ENCODE measurements at places on chromosomes 4 and X. TPM values are rescaled to one million over a fixed set of nuclear protein-coding genes. Genes with fewer than 3 reads are reported as not detected.

CXorf49 gene
- not detected for total RNA-seq

AMELX gene
- not detected for total RNA-seq

ESX1 gene
- total RNA-seq = not detected

BMX gene
- total RNA-seq = 0.11 TPM

TMEM255A gene
- 0.54 TPM for total RNA-seq

SLC16A2 gene
- total RNA-seq = 18.6 TPM

GPM6B gene
- total RNA-seq = 3.5 TPM

UGT2B11 gene
- not detected for total RNA-seq

GPR173 gene
- total RNA-seq = 2.8 TPM

CD38 gene
- total RNA-seq = 0.11 TPM

MAGED4B gene
- 20.5 TPM for total RNA-seq

SCRG1 gene
- 44.9 TPM for total RNA-seq

TCEAL3 gene
- 13.3 TPM for total RNA-seq

MAGEB2 gene
- not detected for total RNA-seq

SETD7 gene
- total RNA-seq = 116 TPM

P2RY4 gene
- total RNA-seq = 0.43 TPM

RAB28 gene
- total RNA-seq = 16.4 TPM

MEPE gene
- not detected for total RNA-seq

F8A2 gene
- total RNA-seq = not detected

HSFX4 gene
- not detected for total RNA-seq
